Choroid plexus epithelial cell (primary cell): ENCODE measurements at places on chromosomes 7 and 10.

- no peak for DNase-seq
Observed at GRCh38 chr7:50264908-50265307, 39.6 kb upstream of the IKZF1 start.

GRCh38 chr7:141436139-141436538 is 115.1 kb upstream of the AGK start:
- no peak for DNase-seq

DNA sequence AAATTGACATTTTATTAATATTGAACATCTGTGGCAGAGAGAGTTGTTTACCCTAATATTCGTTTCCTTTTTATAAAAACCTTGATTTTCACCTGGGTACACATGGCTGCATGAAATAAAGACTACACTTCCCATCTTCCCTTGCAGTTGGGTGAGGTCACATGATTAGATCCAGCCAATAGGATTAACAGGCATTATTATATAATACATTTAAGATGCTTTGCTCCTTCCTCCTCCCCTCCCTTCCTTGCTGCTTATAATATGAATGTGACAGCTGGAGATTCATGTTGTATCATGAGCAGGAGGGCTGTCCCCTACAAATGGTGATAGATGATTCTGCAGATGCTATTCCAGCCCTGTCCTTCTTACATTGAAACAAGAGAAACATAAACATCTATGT is 146.6 kb downstream of the SH2D4B start:
- DNase-seq: peak; percentile 63

DNA sequence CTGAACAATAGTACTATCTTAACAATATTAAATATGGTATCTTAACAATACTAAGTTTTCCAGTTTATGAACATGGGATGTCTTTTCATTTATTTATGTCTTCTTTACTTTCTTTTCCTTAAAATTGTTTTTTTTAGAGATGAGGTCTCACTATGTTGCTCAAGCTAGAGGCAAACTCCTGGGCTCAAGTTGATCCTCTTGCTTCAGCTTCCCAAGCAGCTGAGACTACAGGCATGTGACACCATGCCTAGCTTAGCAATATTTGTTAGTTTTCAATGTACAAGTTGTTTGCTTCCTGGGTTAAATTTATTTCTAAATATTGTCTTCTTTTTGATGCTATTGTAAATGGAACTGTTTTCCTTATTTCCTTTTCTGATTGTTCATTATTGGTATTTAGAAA is 16.9 kb downstream of the CDH23 start:
- DNase-seq: no peak

GRCh38 chr10:44042926-44043602 is 341.8 kb downstream of the CXCL12 start:
- no peak for DNase-seq

DNA sequence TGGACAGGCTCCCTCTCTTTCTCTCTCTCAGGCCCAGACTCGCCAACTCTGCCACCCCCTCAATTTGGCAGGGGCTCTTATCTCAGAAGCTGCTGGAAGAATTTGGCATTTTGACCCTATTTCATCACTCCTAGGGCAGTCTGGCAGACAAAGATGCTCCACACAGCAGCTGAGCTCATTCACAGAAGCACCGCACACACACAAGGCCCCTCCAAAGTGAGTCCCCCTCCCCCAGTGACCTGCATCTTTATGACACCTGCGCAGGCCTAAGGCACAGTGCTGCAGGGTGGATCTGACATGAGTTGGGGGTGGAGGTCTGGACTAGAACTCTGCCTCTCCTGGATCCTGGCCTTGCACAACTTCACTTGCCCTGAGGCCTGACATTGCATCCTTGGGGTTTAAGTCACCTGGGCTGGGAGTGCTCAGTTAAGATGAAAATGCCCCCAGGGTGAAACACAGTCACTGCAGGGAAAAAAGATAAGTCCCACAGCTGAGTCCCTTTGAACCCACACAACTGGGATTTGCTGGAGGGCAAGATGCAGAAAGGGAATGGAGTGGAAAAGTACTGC is 41.1 kb upstream of the DUSP5 start:
- peak; percentile 55 for DNase-seq

- no peak for DNase-seq
Observed at GRCh38 chr7:104794589-104794988, 219.4 kb upstream of the KMT2E start.

GRCh38 chr10:132677473-132678227 is 108.3 kb downstream of the NKX6-2 start:
- DNase-seq: no peak

- peak; percentile 4 for DNase-seq
Observed at GRCh38 chr10:96319754-96320474, 15.7 kb downstream of the DNTT start.

DNA sequence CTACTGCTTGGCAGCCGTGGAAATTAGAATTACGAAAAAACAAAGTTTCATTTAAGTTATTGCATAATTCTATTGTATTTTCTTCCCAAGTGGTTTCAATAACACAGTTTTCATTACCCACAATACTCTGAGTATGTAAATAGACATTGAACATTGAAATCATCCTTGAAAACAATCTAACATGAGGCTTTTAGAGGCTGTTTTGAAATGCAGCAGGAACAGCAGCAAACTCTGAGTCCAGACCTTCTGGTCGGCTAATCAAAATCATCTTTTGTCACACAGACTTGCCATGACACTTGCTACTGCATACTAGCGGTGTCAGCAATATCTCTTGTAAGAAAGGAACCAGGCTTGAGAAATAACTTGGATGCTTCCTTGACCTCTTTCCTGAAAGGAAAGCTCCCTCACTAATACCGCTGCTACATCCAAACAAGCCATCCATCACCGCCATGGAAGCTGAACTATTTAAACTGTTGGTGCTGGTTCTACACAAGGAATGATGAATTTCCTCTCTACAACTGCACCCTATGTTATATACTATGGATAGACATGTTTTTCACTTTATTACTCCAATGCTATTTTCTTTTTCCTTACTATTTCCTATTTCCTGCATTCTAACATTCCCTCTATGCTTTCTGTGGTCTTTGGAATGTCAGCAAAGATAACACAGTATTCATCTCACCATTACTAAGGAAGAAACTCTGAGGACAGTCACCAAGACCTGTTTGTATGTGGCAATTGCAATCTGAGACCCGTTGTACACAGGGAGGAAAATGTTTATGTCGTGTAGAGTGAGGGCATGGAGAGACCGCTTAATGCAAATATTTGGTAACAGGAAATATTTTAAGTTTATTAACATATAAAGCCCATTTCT is 130.8 kb downstream of the ITGA8 start:
- no peak for DNase-seq

DNA sequence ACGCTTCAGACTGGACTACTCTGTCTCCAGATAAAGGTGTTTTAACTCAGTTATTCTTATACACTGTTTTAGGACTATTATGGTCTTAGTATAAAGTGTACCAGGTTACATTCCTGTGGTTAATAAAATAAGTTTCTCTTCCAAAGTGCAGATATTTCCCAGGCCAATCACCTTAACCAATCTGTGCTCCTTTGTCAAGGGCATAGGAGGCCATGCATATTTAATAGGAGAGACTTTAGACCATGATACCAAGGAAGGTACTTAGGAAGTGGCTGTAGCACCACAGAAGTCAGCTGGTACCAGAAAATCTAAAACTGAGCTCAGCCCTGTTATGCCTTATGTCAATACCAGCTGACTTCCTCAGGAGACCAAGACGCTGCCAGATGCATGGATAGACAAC is 226.5 kb upstream of the TMEM72 start:
- DNase-seq: peak; percentile 39

DNA sequence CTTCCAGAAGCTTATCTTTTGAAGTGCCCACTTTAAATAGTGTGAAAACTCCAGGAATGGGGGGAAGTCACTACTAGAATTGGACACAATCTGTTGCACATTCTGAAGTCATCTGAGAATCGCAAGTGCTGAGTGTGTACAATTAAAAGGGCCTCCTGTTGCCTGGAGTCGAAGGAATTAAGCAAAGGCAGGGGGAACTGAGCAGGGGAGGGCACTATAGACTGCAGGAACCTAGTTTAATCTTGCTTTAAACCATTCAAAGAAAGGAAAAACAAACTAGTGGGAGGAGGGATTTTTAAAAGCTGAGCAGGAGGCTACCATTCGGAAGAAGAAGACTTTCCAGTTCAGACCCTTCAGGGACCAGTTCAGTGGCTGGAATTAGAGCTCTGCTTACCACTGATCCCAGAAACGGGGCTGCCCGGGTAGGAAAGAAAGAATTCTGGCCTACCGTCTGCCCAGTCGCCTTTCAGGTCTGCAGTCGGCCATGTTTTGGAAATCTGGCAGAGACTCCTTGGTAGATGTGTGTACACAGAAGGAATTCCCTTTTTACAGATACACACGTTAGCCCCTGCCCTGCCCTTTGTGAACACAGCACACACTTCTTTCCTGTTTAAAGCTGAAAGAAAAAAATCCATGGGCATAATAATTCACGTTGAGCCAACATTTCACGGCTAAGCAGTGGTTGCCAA is 610.6 kb upstream of the FOXK1 start:
- no peak for DNase-seq

- peak; percentile 85 for DNase-seq
Observed at GRCh38 chr10:30630571-30630970, 1.0 kb upstream of the LYZL2 start.

- no peak for DNase-seq
Observed at GRCh38 chr7:145605963-145606362, 510.6 kb upstream of the CNTNAP2 start.

GRCh38 chr10:44411251-44411650 is 26.4 kb upstream of the CXCL12 start:
- no peak for DNase-seq

- DNase-seq: no peak
Observed at GRCh38 chr7:134546955-134547354, 2.0 kb upstream of the AKR1B15 start.

- DNase-seq: no peak
Observed at GRCh38 chr10:61272781-61273180, 180.4 kb downstream of the TMEM26 start.

GRCh38 chr10:22379059-22379458 is 33.8 kb downstream of the SPAG6 start:
- no peak for DNase-seq
